GM12892 (cell line): ENCODE measurements at places on chromosomes 7 and 10.

- no peak for DNase-seq
Measured at GRCh38 chr7:50352751-50353150, 48.2 kb downstream of the IKZF1 start.

- no peak for DNase-seq
Measured at GRCh38 chr10:80691441-80691840, 153.7 kb downstream of the SH2D4B start.

- no peak for DNase-seq
Measured at GRCh38 chr7:885261-885892, 9.0 kb downstream of the GET4 start.

DNA sequence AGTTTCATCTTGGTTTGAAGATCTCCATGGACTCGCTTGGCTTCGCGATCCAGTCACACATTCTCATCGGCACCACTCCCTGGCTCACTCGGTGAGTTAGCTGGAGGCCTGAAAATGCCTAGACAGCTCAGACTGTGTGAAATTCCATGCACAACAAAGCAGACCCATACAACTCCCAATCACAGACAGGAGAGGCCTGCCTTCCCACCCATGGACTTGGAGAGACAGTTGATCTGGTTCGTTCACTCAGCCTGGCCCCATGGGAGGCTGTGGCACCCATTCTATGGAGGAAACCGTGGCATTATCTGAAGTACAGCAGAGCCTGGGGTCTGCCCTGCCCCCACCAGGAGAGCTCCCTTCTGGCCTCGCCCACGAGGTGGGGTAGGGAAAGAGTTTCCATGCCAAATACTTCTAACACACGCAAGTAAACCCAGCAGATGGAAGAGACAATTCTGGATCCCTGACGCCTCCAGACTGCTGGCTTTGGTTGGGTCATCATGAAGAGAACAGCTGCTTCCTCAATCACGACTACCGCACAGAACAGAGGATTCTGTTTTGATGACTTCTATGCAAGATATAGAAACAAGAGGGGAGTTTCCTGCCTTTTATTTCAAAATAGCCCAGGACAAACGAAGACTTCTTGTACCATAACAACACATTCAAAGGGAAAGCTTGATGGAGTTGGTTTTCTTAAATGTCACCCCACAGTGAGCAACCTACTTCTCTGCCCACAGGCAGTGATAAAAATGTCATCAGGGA is 15.9 kb downstream of the FAM53B start:
- no peak for DNase-seq

DNA sequence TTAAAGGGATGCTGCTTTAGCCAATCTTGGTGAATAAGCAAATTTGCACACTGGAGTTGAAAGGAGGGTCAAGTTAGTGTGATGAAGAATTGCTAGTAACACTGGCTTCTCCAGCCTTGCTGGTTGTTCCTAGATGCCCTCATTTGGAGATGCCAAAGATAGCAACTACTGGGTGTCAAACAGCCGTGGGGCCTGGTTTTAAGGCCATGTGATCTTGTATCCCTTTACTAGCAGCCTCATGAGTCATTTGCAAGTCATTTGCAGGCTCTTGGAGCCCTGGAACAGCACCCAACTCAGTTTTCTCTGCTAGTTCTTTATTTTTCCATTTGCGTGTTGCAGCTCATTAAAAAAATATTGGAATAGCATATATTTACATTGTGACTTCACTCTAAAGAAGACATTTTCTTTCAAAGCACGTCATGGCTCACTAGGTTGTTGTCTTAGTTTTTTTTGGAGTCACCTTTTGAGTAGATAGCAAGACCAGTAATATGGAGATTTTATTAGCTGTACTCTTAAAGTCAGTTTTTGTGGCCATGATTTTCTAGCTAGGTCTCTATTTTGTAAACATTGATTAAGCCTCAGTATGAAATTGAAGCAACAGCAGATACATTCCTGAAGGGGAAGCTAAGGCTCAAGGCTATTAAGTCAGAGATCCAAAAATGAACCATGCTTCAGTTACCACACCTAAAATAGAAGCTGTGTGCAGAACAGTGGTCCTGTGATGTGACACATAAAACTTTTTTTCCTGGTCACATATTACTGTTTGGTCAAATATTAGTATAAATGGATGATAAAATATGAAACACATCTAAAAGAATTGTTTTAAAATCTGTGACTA is 1.3 kb downstream of the LSMEM1 start:
- no peak for DNase-seq

GRCh38 chr10:61464461-61465170 is 11.4 kb upstream of the TMEM26 start:
- DNase-seq: no peak

DNA sequence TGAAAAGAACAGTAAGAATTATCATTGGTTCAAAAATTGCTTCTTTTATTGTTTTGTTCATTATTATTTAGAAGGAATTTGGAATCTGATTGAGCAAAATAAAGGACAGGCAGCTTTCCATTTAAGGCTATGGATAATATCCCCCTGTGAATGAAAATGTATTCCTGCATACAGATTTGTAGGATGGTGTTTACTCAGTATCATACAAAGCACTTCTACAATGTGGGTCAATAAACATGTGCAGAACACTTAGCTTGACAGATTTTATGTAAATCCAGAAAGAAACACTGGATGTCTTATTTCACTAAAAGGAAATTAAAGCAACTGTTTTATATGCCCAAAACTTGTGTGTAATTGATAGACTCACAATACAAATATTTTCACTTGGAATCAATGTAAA is 189.7 kb downstream of the THSD7A start:
- no peak for DNase-seq

GRCh38 chr10:35685402-35685801 is 43.3 kb upstream of the FZD8 start:
- DNase-seq: no peak

- no peak for DNase-seq
Measured at GRCh38 chr10:73506491-73506890, 10.7 kb upstream of the PPP3CB start.

- no peak for DNase-seq
Measured at GRCh38 chr10:21449288-21449966, 76.1 kb downstream of the SKIDA1 start.

- DNase-seq: no peak
Measured at GRCh38 chr7:39588416-39588815, 22.2 kb downstream of the YAE1 start.

GRCh38 chr7:152891160-152891621 is 131.6 kb downstream of the ACTR3B start:
- DNase-seq: no peak

DNA sequence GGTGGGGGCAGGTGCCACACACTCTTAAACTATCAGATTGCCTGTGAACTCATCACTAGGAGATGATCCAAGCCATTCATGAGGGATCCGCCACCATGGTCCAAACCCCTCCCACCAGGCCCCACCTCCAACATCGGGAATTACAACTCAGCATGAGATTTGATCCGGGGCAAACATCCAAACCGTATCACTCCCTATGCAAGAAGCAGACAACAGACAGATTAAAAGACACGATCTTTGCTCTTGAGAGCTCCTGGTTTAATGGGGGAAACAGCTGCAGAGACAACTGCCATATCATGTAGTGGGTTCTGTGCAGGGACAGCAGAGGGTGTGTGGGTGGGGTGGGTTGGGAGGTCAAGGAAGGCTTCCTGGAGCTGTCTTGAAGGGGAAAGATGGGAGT is 123.6 kb downstream of the EMX2 start:
- DNase-seq: no peak

DNA sequence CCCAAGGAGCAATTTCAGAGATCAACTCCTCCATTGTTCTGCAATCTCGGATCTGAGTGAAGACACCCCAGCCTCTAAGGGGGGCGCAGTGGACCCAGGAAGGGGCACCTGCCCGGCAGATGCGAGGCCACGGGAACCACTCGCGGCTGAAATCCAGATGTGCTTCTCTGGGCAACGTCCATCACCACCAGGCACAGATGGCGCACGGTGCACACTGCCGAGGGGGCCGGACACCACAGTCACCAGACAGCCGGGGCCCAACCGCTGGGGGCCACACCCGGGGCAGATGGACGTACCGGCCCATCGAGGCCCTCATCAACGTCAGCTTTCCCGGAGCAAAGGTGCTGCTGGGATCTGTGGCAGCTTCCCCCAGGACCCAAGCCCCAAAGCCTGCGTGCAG is 16.9 kb upstream of the ADGRA1 start:
- no peak for DNase-seq

GRCh38 chr7:2444476-2444875 is 31.7 kb downstream of the GRIFIN start:
- DNase-seq: no peak

- no peak for DNase-seq
Measured at GRCh38 chr7:36283181-36283580, 106.5 kb upstream of the ANLN start.

GRCh38 chr7:151856098-151856497 is 20.8 kb downstream of the PRKAG2 start:
- DNase-seq: no peak
